Suprapubic skin (tissue), 4 donors: ENCODE measurements at places on chromosomes 7 and 10.

DNA sequence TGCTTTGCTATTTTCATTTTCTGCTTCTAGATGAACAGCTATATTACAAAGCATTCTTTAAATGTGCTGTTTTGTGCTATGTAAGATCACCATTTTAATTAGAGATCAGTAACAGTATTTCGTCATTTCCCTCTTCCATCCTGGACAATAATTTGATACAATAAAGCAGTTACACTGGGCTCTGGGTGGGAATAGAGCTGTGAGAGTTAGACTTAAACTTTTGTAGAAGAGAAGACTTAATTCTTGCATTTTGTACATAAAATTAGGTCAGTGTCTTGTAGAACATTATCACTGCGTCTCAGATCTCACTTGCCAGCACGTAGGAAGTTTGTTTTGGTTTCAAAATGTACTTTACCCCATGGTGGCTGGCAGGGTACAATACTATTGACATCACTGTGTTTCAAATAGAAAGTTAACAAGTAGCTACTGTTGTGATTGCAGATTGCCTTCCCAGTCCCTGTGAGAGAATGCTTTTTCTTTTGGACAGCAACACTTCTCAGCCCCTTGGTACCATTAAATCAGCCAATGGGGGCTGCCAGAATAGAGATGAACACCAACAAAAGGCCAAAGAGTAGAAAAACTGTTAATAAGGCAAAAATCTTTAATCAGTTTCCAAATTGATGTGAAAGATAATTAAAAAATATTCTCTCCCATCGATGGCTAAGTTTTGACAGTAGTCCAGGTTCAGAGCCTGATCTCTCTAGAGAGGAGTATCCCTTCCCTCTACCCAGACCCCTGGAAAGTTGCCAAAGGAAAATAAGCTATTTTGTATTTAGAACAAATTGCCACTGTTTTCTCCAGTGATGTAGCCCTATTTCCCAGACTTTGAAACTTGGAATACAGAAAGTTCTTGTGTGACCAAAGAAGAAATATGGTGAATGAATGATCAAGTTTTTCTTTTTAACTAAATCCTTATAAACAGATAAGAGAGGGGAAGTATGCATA is 35.1 kb downstream of the SMNDC1 start:
- no peak for DNase-seq

- no peak for DNase-seq
Observed at GRCh38 chr10:4934391-4934987, 28.7 kb upstream of the AKR1C1 start.

GRCh38 chr7:20151708-20152456 is 65.3 kb downstream of the MACC1 start:
- DNase-seq = no peak

DNA sequence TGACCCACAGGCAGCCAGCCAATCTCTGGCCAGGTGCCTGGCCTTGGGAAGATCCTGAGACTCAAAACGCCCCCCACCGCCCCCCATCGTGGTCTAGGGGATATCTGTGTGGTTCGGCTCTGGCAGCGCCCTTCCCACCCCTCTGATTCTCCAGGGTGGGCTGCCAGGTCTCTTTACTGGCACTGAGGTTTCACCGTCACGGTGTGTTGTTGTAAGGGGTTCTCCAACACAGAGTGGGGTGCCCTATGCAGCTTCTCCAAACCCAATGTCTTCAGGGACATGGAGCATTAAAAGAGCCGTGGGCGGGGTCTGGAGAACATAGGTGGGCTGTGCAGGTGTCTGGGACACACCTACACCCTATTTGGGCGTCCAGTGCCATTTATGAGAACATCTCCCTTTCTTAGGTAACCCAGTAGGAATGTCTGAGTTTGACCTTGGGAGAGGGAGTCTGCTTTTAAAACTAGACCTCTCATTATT is 1.5 kb downstream of the MAFK start:
- no peak for DNase-seq

- no peak for DNase-seq
Observed at GRCh38 chr7:122352454-122352853, 47.9 kb upstream of the FEZF1 start.

DNA sequence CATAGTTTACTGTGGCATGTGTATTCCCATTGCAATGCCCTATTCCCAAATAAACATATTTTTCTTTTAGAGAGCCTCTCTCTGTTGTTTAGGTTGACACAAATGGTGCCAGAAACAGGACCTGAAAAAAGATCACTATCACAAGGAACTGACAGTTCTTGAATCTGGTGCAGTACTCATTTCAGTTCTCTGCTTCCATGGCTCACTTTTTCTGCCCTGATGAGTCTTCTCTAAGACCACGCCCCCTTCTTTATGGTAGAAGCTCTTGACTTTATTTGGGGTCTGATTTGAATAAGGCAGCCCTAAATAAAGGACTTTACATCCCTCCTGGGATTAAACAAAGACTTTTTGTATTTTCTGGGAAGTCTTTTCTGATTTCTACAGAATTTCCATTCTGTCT is 3.5 kb upstream of the CCDC126 start:
- no peak for DNase-seq

DNA sequence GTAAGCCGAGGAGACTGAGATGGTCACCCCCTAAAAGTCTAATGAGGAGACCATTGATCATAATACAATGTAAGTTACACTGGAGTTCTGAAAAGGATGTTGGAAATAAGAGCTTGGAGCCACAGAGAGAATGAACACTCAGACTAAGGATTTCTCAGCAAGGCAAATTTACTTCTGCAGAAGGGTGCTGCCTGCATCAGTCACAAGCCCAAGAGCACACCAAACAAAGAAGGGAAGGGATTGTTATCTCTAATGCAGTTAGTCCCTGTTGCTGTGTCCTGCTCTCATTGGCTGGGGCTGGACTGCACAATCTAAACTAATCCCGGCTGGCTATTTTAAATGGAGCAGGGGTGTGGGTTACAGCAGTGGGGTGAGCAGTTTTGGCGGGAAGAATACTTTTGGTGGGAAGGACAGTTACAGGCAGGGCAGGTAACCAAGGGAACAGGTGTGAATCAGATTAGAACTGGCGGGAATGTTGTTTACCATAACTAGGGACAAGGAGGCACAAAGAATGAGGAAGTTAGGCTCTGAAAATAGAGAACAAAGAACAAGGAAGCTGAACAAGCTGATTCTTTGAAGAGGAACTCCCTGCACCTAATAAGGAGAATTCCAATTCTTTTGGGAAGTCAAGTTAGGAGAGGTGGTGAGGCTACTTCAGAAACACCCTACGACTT is 30.3 kb upstream of the TRIM24 start:
- no peak for DNase-seq
